Adipocyte (in vitro differentiated cells): ENCODE measurements at places on chromosomes 2 and 18.

DNA sequence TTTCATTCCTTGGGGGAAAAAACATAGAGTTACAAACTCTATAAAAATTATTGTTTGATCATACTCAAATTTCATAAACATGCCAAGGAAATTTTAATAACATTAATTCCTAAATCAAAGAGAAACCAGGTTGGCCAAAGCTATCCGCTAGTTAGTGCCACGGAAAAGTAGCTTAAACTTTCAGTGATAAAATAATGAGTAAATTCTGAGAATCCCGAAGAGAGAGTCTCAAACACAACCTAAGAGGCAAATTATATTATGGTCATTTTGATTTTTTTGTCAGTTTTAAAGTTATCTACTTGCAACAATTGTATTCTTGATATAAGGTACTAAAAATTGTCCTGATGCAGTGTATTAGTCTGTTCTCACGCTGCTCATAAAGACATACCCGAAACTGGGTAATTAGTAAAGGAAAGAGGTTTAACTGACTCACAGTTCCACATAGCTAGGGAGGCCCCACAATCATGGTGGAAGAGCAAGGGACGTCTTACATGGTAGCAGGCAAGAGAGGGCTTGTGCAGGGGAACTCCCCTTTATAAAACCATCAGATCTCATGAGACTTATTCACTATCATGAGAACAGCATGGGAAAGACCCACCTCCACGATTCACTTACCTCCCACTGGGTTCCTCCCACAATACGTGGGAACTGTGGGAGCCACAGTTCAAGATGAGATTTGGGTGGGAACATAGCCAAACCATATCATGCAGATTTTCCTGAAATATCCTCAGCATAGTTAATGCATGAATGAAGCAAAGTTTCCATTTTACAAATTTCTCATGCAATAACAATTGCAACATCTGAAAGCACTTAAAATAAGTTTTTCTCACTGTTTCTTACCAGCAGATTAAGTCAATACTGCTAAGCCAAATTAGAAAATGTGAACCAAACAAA, 205.9 kb upstream of the STK17B start:
- DNase-seq = peak; percentile 86

DNA sequence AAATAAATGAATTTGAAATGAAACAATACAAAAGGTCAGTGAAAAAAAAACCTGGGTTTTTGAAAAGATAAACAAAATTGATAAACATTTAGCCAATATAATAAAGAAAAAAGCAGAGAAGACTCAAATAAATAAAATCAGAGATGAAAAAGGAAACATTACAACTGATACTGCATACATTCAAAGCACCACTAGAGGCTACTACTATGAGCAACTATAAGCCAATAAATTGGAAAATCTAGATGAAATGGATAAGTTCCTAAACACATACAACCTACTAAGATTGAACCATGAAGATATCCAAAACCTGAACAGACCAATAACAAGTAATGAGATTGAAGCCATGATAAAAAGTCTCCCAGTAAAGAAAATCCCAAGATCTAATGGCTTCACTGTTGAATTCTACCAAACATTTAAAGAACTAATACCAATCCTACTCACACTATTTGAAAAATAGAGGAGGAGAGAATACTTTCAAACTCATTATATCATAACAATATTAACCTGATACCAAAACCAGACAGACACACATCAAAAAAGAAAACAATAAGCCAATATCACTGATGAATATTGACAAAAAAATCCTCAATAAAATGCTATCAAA, 80.8 kb upstream of the CERS6 start:
- no peak for DNase-seq

- peak; percentile 29 for DNase-seq
Measured at GRCh38 chr18:75041586-75041985, 167.4 kb downstream of the PTGR3 start.

GRCh38 chr2:188659656-188660406, 314.3 kb upstream of the COL3A1 start:
- peak; percentile 78 for DNase-seq

DNA sequence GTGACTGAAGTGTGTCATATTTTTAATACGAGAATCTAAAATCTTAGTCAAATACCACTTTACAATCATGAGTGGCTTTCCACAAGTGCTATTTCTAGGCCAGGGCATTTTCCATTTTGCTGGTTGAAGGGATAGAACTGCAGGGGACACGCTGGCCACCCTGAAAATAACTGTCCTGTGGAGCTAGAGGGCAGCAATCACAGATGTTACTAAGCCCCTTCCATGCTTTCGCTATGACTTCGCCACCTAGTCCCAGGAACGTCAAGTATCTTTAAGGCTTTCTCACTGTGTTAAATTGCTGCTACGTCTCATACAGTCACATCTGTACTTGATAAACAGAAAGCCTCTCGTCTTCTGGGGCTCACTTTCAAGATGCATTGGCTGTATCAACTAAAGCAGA, 171.8 kb downstream of the CDH2 start:
- no peak for DNase-seq

DNA sequence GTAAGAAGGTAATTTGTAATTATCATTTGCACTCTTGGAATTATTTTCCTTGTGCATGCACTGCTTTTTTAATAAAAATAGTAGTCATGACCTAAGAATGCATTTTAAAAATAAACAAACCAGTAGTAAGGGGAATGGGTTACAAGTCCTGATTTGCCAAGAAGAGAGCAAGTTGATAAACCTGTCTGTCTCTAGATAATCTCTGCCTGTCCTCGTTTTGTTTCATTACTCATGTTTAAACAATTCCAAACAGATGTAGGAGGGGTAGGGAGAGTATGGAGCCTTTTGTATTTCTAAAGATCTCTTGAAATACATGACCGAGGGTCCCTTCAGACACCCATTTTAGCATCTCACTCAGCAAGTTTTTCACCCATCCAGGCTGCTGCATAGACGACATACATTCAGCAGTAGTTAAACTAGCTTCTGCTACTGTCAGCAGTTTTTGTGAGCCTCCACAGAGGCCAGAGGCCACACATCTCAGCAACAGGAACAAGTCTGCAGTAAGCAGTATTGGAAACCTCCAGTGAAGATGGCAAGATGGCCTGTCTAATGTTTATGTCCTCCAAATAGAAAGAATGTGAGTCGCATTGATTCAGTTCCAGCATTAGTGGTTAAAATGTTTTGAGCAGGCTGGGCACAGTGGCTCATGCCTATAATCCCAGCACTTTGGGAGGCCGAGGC, 2.3 kb upstream of the EXOC6B start:
- peak; percentile 41 for DNase-seq
